ENCODE measurements at places on chromosomes 12 and 14. TPM values are rescaled to one million over a fixed set of nuclear protein-coding genes. Genes with fewer than 3 reads are reported as not detected.

GRCh38 chr14:102729268-102729667, 48.0 kb upstream of the TRAF3 start:
- no peak for DNase-seq

CLEC2B gene
- 79.6 TPM for total RNA-seq

FAIM2 gene
- total RNA-seq: 0.95 TPM

GRCh38 chr14:85895603-85896002, 365.7 kb downstream of the FLRT2 start:
- no peak for DNase-seq

GRCh38 chr14:23864259-23864658, 89.3 kb upstream of the DHRS4 start:
- no peak for DNase-seq

GRCh38 chr14:96949594-96949993, 152.4 kb downstream of the VRK1 start:
- no peak for DNase-seq

DNA sequence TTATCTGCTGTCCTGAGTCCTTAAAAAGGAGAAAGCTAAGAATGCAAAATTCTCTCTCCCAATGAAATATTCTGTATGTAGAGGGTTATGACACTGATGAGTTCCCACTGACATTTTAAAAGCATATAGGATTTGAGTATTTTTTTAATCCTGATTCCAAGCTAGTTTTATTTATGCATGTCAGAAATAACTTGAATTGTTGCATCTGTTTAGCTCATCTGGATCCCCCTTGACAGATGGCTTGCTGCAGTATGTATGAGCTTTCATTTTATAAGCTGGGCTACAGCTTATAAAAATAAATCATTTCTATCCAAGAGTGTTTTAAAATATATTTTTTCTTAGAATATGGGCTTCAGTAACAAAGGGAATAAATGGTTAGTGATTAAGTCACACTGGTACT, 495.3 kb downstream of the NELL2 start:
- no peak for DNase-seq

DNA sequence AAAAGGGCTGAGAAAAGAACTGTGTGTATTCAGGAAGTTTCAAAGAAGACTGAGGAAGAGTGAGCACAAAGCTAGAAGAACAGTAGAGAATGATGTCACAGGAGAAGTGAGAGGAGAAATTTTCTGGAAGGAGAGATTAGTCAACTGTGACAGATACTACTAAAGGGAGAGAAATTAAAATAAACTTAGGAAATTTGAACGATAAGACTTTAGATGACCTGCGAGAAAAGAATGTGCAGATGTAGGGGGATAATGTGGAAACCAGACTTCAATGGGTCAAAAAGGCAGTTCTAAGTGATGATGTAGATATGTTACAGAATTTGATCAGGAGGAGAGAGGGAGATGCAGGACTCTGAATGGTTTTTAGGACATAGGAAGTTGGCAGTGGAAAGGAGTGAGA, 287.4 kb downstream of the SYT1 start:
- no peak for DNase-seq

SMCO3 gene
- total RNA-seq: not detected

- DNase-seq: no peak
These were observed 93.8 kb downstream of the TRAFD1 start for GRCh38 chr12:112219195-112219594.

DNA sequence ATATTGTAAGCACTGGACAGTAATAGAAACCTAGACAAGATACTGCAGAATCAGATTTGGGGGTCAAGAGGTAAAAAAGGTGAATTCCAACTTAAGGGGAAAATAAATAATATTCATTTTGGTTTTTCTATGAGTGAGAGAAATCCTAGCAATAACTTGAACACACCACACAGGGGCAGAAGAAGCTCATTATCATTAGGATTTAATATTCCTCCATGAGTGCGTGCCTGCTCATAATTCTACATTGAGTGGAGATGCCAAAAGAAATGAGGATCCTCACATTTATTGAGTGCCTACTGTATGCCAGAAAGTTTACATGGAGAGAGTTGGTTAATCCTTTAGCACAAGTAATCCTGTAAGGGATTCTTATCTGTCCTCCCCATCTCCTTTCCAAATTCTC, 40.5 kb upstream of the C14orf132 start:
- no peak for DNase-seq

- no peak for DNase-seq
These were observed 209.1 kb upstream of the DAAM1 start for GRCh38 chr14:58979325-58979724.

DNA sequence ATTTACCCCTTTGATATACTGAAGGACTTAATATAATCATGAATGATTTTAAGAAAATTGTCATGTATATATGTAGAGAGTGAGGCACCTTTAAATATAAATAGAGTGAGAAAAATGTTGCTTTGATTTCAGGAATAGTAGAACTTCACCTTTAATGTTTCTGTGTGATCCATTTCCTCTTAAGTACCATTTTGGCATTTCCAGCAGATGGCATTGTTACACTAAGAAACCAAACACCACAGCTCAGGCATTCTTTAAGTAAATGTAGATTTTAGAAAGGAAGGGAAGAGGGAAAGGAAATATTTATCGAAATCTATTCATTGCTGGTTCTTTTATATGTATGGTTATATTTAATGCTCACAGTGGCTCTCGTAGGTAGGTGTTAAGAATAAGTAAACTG, 556.7 kb upstream of the FBXO33 start:
- no peak for DNase-seq

PDE3A gene
- not detected for total RNA-seq

GRCh38 chr12:124248941-124249825, 45.7 kb upstream of the RFLNA start:
- no peak for DNase-seq

SERPINA10 gene
- not detected for total RNA-seq

- DNase-seq: no peak
These were observed 87.4 kb downstream of the HECTD4 start for GRCh38 chr12:112294793-112295192.

KRT72 gene
- total RNA-seq: not detected

GRCh38 chr14:103198131-103199105, 75.2 kb downstream of the TNFAIP2 start:
- no peak for DNase-seq

- DNase-seq: no peak
These were observed 36.0 kb downstream of the PTPN21 start for GRCh38 chr14:88518592-88519512.

GRCh38 chr14:50862036-50862570, 9.8 kb upstream of the ABHD12B start:
- DNase-seq: no peak

GRCh38 chr14:32134448-32135097, 57.5 kb downstream of the ARHGAP5 start:
- DNase-seq: no peak

DNA sequence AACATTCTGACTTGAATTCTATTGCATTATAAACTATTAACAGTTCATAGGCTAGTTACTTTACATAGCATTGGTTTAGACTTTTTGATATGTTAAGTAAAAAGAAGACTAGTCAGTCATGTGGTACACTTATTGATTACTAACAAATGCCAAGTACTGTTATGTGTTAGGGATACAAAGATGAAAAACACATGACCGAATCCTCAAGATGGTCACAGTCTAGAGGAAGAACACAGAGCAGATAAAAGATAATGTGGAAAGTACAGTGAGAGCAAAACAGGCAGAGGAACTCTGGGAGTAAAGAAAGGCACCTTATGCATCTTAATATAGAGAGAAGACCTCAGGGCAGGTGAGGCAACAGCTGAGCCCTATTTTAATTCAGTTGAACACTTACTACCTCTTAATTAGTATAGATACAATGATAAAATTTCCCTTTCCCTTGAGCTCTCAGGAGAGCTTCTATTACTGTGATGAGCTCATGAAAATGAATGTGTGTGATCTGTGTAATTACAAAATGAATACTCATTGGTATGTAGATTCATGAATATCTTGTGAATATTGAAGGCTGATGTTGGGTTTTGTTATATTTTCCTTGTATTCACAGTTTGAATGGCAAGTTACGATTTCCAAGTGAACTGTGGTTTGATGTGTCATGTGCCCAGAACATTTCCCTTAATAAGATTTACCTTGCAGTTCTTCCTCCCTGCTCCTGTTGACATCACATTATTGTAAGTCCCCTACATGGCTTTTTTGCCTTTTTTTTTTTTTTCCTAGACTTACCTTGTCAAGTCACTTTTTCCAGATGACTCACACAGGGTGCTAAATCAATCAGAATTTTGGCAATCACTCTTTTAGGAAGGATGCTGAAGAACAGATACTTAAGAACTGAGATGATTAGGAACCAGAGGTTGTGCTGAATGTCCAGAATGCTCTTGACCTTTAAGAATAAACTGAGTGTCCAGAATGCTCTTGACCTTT, 29.5 kb upstream of the MSRB3 start:
- no peak for DNase-seq

DNA sequence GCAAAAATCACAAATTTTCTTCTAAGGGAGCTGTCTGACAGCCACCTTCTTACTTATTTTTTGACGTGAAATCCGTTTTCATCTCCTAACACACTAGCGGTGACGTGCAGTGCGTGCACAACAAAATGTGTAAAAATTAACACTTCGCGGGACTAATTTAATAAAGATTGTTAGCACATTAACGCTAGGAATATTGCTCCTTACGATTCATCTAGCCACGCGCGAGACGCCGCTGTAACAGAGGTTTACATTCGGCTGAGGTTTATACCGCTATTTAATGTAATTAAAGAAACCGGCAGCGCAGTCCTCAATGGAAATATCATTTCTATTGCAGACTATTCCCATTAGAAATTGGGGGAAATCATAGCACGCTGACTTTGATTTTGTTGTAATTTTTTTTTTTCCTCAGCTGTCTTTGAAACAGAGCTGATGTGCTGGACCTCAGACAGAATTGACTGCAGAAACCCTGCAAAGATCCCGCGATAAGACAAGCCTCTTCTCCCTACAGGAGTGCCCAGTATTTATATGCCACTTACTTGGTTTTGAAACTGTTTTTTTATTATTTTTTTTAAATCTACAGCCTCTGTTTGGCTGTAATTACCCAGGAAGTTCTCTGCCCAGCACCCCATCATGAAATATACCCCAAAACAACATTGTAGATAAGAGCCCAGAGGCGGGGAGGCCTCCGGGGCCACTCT, 31.2 kb downstream of the BCL11B start:
- no peak for DNase-seq

BDKRB1 gene
- total RNA-seq: not detected

DRAM1 gene
- total RNA-seq: 4.0 TPM

DNA sequence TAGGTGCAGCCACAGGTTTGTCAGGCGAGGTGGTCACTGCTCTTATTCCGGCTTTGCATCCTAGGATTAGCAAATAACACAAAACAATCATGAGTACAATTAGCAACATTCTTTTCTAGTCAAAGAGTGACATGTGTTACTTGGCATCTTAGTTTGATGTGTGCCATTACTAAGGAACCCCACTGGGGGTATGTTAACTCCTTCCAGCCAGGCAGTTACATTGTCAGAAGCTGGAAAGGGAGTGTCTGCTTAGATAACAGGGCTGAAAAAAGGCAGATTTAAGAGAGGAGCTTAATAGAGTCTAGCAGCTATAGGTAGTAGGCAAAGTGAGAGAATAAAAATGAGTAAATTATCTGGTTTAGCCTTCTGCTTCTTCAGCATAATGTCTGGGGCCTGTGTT, 30.5 kb upstream of the METAP2 start:
- no peak for DNase-seq

MYRFL gene
- total RNA-seq: not detected

GRCh38 chr12:18576104-18576626, 161.6 kb downstream of the PLCZ1 start:
- no peak for DNase-seq

- no peak for DNase-seq
These were observed 125.5 kb upstream of the FAR2 start for GRCh38 chr12:29023436-29024076.

DIO3 gene
- total RNA-seq: not detected

DNA sequence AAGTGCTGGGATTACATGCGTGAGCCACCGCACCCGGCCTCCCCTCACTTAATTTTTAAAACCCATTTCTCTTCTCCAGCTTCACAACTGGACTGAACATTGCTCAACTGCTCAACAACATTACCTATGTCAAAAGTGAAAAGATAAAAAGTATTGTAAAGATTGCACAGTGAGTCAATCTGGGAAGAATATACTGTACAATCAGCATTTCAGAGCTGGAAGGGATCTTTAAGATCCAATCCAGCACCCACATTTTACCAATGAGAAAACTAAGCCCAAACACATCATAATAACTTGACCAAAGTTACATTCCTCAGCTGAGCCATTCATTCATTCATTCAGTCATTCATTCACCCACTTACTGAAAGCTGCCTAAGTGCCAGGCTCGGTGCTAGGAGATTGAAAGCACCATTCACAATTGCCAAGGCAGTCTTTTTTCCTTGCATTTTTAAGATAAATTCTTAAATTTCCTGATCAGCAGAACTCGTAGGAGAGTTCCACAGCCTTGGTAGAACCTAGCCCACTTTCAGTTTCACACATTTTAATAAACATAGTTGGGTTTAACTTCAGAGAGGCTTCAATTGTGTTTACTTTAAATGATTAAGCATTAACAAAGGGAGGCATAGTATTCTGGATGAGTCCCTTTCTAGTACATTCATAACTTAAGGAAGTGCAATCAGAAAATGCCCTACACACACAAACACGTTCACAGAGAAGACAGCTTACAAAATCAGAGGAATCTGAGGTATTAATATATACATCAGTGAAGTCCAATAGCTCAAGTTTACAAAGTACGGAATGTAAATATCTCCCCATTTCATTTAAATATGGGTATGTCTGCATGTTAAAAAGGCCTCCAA, 3.0 kb downstream of the GALNT4 start:
- no peak for DNase-seq

DNA sequence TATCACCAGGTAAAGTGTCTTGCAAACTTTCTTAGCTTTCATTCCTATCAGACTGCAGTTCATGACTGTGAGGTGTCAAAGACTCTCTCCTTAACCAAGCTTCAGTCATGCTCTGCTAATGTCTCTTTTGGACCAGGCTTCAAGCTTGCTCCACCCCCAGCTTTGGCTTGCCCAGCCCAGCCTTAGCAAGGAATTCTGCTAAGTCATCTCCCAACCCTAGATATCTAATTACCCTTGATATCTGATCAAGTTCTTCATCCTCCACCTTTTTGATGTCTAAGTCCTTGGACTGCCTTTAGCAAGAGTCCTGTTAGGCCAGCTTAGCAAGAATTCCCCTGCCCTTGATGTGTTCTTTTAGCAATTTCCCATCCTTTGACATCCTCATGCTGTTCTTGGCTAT, 108.9 kb upstream of the FGD4 start:
- DNase-seq: no peak

DNA sequence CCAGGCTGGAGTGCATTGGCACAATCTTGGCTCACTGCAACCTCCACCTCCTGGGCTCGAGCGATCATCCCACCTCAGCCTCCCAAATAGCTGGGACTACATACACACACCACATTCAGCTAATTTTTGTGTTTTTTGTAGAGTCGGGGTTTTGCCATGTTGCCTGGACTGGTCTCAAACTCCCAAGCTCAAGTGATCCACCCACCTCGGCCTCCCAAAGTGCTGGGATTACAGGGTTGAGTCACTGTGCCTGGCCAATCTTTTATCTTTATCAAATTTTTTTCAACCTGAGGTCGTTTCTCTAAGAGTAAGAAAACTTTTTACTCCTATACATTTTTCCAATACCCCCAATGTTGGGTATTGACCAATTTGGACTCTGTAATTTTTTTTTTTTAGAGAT, 40.0 kb upstream of the NAP1L1 start:
- DNase-seq: no peak

ENDOU gene
- not detected for total RNA-seq

MUCL1 gene
- not detected for total RNA-seq

- DNase-seq: no peak
These were observed 8.8 kb downstream of the SUSD6 start for GRCh38 chr14:69620211-69620611.

- DNase-seq: no peak
These were observed 63.2 kb upstream of the LMNTD1 start for GRCh38 chr12:25616286-25616685.

- DNase-seq: no peak
These were observed 1.0 kb downstream of the MPHOSPH9 start for GRCh38 chr12:123231931-123232330.

Measured in activated CD4-positive, alpha-beta memory T cell treated with anti-CD3 and anti-CD28 coated beads, Interleukin-2, amount 10 ng/mL, durations not matched to agents 7 days and 5 days (primary cell).